ENCODE measurements at places on chromosomes 3 and 15.

DNA sequence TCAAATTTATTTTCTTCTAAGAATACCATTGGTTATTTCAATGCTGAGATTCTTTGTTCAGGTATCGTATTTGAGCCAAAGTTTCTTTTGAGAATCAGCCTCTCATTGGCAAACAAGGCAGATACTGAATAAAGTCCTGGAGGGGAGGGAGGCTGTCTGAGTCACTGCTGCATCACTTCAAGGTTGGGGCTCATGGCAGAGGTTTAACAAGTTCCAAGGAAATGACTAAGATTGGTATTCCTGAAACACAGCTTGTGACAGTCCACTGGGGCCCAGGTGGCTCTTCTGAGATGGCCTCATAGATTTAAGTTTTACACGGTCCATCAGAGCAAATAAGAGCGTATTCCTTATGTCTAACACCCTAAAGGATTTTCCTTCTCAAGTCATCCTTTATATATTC lies 213.8 kb upstream of the STAC start:
- DNase-seq, result no peak

- DNase-seq, result no peak
Measured at GRCh38 chr3:10600726-10601125, 95.3 kb upstream of the ATP2B2 start.

- no peak for DNase-seq
Measured at GRCh38 chr15:58010983-58011382, 54.5 kb downstream of the ALDH1A2 start.

DNA sequence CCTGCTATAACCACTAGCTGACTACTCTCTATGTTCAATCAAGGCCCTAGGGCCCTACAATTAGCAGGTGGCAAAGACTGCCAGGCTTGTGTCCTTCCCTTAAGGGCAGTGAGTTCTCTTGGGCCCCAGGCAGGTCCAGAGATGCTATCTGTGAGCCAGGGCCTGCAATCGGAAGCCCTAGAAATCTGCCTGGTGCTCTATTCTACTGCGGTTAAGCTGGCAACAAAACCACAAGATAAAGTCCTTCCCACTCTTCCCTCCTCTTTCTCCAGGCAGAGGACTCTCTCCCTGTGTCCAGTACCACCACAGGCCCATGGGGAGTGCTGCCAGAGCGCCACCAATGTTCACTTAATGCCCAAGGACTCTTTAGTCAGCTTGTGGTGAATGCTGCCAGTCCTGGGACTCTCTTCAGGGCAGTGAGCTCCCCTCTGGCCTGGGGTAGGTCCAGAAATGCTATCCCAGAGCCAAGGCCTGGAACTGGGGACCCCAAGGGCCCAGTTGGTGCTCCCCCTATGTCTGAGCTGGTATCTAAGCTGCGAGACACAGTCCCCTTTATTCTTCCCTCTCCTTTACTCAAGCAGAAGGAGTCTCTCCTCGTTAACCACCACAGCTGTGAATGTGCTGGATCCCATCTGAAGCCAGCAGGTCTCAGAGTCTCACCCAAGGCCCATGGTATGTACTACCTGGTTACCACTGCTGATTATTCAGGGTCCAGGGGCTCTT lies 34.7 kb downstream of the XXYLT1 start:
- DNase-seq, result no peak

DNA sequence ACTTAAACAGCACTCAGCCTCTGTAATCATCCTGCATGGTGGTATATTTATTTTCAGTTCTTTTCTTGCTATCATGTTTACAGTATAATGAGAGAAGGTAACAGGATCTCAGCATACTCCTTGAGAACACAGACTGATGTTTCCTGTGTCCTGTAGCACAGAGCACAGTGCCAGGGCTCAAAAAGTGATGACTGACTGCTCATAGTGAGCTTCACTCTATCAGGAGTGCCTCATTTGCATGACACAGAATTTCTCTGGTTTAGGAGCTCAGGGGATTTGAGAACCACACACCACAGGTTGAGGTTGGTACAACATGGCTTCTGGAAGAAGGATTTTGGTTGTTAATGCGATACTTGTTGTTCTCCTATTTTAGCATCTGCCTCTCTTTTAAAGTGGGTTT lies 68.5 kb upstream of the SLC2A2 start:
- DNase-seq, result no peak

DNA sequence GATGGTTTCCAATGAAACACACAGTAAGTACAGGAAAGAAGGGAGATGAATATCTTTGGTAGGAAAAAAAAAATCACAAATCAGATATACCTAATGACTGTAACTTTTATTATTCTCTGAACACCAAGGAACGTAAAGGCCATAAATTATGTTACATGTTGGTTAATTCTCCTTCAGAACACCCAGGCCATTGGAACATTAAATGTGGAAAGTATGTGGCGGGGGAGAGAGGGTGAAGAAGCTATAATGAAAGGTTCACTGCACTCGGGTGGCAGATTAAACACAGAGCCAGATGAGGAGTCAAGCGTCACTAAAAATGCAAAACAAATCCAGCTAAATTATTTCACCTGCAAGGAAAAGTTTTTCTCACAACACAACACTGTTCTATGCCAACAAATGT lies 193.8 kb downstream of the FHIT start:
- no peak for DNase-seq

GRCh38 chr3:197555281-197556261 lies at the start of gene BDH1:
BDH1 (minus strand) TSS chr3:197555968; CDS start chr3:197546443, 9,525 bp downstream.
- peak; percentile 52 for DNase-seq

DNA sequence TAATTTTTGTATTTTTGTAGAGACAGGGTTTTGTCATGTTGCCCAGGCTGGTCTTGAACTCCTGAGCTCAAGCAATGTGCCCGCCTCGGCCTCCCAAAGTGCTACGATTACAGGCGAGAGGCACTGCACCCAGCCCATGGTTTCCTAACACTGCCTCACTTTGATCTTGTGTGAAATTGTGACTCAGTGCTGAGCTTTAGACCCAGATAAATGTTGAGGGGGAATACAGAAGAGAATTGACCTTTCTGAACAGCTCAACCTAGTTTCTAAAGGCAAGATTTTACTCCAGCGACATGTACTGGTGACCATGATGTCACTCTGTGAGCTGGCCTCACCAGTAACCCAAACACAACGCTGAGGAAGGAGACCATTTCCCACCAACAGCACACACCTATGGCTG lies 73.5 kb downstream of the ATP1B3 start:
- DNase-seq, result no peak

DNA sequence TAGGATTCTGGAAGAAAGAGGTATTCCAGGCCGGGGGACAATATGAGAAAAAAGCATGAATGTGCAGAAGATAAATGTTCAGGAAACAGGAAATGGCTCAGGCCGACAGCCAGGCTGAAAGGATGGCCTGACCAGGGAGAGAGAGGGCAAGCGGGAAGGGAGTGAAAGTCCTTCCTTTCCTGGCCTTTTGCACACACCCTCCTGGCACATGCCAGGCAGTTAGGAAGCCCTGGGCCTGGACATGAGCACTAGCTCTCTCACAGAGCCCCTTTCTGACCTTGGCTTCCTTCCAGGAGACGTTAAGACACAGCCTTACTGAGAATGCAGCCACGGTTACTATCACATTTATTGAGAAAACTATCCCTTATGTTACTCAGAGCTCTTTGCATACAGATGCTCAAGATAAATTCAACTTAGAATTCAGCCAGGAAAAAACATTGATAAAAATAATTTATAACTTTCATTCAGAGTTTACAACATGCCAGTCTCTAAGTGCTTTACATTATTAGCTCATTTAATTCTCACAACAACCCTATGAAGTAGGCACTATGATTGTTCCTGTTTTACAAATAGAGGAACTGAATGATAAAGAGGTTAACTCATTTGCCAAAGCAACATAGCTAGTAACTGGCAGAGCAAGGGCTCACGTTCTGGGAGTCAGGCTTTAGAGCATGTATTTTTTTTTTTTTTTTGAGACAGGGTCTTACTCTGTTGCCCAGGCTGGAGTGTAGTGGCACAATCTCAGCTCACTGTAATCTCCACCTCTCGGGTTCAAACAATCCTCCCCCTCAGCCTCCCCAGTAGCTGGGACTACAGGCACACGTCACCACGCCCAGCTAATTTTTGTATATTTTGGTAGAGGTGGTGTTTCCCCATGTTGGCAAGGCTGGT lies 39.4 kb upstream of the SMAD3 start:
- DNase-seq, result no peak

DNA sequence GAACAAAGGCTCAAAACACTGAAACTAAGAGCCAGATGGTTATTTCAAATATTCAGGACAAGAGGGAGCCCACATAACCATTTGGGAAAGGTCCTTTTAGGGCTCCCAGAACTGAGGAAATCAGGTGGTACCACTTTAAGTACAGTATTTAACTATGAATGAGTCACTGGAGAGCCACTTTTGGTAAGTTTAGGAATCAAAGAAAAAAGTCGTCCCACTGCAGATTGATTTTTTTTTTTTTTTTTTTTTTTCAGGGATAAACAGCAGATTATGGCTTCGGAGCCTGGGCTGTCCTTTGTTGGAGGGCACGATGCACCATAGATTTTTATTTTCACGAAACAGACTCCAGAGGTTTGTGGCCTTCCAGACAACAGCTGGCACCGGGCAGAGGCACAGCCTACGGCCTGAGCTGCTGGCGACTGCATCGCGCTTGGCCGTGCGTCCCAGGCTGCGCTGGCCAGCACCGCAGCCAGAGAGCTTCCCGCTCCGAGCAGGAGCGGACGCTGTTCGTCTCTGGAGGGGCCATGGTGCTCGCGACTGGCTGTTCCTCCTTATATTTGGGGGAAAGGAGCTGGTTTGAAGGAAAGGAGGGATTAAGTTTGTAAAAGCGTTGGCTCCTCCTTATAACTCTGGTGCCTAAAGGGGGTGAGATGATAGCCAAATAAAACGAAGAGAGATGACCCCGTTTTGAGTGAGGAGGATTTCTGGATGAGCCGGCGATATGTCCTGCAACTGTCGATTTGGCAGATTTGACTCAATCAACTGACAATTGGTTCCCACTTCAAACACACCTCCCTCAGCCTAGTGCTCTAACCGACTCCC lies 152.9 kb upstream of the GOLIM4 start:
- no peak for DNase-seq

- no peak for DNase-seq
Measured at GRCh38 chr3:182722907-182723306, 70.4 kb upstream of the ATP11B start.

GRCh38 chr3:151299006-151299405 lies 17.6 kb downstream of the GPR87 start:
- DNase-seq, result no peak

GRCh38 chr15:52183562-52184173 lies 7.5 kb downstream of the GNB5 start:
- no peak for DNase-seq

GRCh38 chr3:134334901-134335280 lies 39.4 kb downstream of the AMOTL2 start:
- DNase-seq, result no peak

- DNase-seq, result no peak
Measured at GRCh38 chr3:107727102-107727501, 204.3 kb downstream of the BBX start.

GRCh38 chr3:182583545-182583944 lies 209.8 kb upstream of the ATP11B start:
- no peak for DNase-seq

DNA sequence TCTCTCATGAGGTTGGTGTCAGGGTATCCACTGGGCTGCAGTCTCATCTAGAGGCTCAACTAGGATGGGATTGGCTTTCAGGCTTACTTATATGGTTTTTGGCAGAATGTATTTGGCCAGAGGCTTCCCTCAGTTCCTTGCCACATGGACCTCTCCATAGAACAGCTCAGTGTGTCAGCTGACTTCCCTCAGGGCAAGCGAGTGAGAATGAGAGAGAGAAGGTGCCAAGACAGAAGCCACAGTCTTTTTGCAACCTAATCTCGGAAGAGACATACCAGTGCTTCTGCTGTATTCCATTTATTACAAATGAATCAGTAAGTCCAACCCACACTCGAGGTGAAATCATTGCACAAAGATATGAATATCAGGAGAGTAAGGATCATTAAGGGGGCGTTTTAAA lies 129.2 kb downstream of the CCNL1 start:
- no peak for DNase-seq

GRCh38 chr3:118801899-118802298 lies 232.7 kb downstream of the IGSF11 start:
- DNase-seq, result no peak

- no peak for DNase-seq
Measured at GRCh38 chr3:172137287-172138192, 98.2 kb downstream of the FNDC3B start.

DNA sequence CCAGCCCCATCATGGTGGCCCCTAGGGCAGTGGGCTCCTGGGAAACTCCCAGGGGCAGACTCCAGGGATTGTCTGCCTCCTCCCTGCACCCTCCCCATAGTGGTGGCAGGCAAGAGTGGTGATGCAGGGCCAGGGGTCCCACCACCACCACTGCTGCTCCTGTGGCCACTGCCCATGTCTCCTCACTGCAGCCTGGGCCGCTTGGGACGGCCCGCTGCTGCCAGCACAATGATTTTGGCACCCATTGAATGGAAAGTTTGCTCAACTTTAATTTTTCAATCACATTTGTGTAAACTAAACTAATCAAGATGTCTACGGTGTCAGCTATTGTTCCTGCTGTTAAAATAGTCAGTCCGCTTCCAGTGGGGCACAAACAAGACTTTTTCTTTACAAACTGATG lies 92.1 kb upstream of the TNFSF10 start:
- DNase-seq, result no peak

DNA sequence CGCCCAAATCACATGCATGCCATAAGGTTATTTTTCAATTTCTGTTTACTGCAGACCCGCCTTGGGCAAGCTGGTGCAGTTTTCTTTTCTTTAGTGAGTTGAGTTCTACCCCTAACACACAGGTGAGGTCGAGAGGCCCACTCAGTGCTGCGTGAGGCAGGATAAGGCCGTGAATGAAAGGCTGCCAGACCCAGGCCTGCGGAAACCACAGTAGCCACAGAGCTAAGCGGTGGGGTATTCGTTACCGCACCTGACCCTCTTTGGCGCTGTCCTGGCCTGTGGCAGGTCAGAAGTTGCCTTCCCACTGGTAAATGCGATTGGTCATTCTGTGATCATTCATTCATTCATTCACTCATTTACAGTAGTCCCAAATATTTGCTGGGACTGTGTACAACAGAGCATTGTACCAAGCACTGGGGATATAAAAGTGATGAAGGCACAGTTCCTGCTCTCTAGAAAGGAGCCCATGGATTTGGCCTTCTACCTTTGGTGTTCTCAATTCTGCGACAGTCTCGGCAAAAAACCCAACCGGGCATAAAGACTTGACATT lies 144.8 kb downstream of the XXYLT1 start:
- no peak for DNase-seq

DNA sequence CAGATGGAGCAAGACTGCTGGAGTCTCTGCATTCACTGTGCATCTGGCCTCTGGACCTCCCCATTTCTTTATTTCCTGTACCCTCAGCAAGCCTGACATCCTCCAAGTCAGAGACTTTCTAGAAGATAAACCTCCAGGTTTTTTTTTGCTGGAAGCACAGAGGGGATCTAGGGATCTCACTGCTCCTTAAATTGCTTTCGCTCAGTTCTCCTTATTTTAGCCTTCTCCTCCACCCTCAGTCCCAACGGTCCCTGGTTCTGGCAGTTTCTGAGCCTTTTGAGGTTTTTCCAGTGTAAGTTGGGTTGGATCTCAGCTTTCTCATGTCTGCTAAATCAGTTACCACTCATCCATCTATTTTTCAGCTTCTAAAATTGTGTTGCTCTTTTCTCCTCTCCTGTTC lies 22.7 kb upstream of the CHD2 start:
- no peak for DNase-seq

GRCh38 chr15:57138349-57138788 lies 219.9 kb downstream of the TCF12 start:
- no peak for DNase-seq

- no peak for DNase-seq
Measured at GRCh38 chr3:170524073-170524472, 61.8 kb downstream of the SLC7A14 start.

- DNase-seq, result no peak
Measured at GRCh38 chr15:36527235-36528162, 51.9 kb upstream of the CDIN1 start.

GRCh38 chr15:61226361-61227256 lies 2.5 kb downstream of the RORA start:
- DNase-seq, result no peak

Measured in activated effector memory CD4-positive, alpha-beta T cell treated with Interleukin-2 at 50 U/mL for 16 hours (primary cell).